ENCODE measurements at places on chromosomes 12 and 14.

DNA sequence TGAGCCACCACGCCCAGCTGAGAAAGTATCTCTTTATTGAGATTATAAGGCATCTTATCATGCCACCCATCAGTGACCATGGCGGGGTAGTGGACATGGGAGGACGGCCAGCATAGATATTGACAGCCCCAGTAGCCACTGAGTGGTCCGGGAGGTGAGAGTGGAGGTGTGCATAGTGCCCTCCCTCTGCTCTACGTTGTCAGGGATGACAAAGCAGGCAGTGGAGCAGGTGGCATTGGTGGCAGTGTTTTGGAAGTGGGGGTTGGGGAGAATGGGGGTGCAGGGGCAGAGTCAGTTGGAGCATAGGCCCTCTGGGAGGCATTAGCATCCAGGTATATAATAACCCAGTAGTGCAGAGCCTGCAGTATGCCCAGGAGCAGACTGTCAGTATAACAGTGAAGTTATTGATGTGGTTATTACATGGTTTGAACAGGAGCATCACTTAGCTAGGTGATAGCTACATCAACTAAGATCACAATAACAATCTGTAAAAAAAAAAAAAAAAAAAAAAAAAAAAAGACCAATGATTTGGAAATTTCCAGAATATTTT lies 41.1 kb downstream of the GNG2 start:
- no peak overlapping the region for H3K27ac ChIP-seq
- H3K36me3 ChIP-seq: peaks cover 20% of the 10 kb centered on the region
- H3K27me3 ChIP-seq: no peaks in the 10 kb centered on the region
- peak; percentile 11 for DNase-seq
- H3K4me3 ChIP-seq: no peak overlapping the region
- H3K4me1 ChIP-seq: peaks cover 18% of the 10 kb centered on the region

GRCh38 chr12:79921786-79922185 lies 13.1 kb downstream of the PPP1R12A start:
- H3K4me1 ChIP-seq: peaks cover 9% of the 10 kb centered on the region
- H3K27ac ChIP-seq: no peak overlapping the region
- H3K4me3 ChIP-seq: no peak overlapping the region
- no peaks in the 10 kb centered on the region for H3K36me3 ChIP-seq
- DNase-seq: no peak

- H3K36me3 ChIP-seq: no peaks in the 10 kb centered on the region
- H3K27me3 ChIP-seq: no peaks in the 10 kb centered on the region
- H3K4me3 ChIP-seq: no peak overlapping the region
- no peak overlapping the region for H3K27ac ChIP-seq
- no peaks in the 10 kb centered on the region for H3K4me1 ChIP-seq
- DNase-seq: no peak
Observed at GRCh38 chr14:19823765-19824164, 20.2 kb downstream of the OR4N2 start.

GRCh38 chr14:101980700-101981099 lies 16.3 kb downstream of the DYNC1H1 start:
- no peaks in the 10 kb centered on the region for H3K4me1 ChIP-seq
- H3K4me3 ChIP-seq: no peak overlapping the region
- DNase-seq: no peak

- DNase-seq: no peak
- no peak overlapping the region for H3K4me3 ChIP-seq
- no peaks in the 10 kb centered on the region for H3K36me3 ChIP-seq
- no peaks in the 10 kb centered on the region for H3K27me3 ChIP-seq
- no peaks in the 10 kb centered on the region for H3K4me1 ChIP-seq
- H3K27ac ChIP-seq: no peak overlapping the region
Observed at GRCh38 chr14:50670196-50670865, 2.2 kb upstream of the SAV1 start.

GRCh38 chr12:124007826-124008570 lies 35.0 kb downstream of the ZNF664 start:
- H3K4me3 ChIP-seq: no peak overlapping the region
- H3K27me3 ChIP-seq: no peaks in the 10 kb centered on the region
- DNase-seq: no peak
- H3K27ac ChIP-seq: no peak overlapping the region
- no peaks in the 10 kb centered on the region for H3K4me1 ChIP-seq

- no peaks in the 10 kb centered on the region for H3K4me1 ChIP-seq
- H3K36me3 ChIP-seq: no peaks in the 10 kb centered on the region
- DNase-seq: no peak
Observed at GRCh38 chr12:30845676-30846075, 80.9 kb upstream of the TSPAN11 start.

DNA sequence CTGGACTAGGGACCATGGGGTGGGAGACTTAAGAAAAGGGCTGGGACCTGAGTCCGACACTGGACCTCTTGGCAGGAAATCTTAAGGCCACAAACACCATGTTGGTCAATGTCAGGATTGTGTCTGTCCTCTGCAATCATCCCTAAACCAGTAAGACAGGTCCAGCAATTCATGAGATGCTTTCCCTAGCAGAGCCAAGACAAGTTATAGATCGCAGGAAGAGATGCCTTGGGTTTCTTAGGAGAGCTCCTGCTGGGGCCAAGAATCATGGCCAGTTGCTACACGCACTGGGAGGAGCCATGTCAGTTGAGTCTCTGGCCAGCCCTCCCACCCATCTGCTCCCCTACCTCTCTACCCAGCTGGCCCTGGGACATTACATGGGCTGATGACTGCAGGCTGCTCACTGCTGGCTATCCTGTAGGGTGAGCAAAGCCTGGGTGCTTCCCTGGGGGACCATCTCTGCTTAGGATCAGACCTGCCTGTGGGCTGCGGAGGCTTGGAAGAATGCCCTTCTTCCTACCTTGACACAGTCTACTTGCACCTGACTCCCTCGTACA lies 14.2 kb downstream of the PLEKHH1 start:
- no peak for DNase-seq
- no peak overlapping the region for H3K4me3 ChIP-seq
- no peaks in the 10 kb centered on the region for H3K36me3 ChIP-seq
- no peak overlapping the region for H3K27ac ChIP-seq
- H3K27me3 ChIP-seq: no peaks in the 10 kb centered on the region

DNA sequence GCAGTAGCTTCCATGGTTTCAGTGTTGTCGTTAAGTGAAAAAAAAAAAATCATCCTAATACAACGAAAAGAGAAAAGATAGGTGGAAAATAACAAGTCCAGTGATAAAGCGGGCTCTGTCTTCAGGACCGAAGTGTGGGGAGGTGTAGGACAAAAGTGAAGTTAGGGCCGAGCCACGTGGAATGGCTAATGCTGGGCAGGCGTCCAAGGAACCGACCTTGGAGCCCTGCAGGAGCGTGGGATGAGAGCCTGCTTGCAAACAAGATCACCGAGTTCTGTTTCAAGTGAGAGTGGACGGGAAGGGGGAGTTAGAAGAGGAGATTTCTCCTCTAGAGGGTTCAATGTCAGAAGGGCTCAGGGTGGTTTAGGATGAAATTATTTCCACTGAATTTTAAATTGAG lies 22.2 kb downstream of the A2ML1 start:
- H3K4me3 ChIP-seq: no peak overlapping the region
- no peak for DNase-seq
- H3K27ac ChIP-seq: no peak overlapping the region

- no peak overlapping the region for H3K27ac ChIP-seq
- no peak for DNase-seq
- no peak overlapping the region for H3K4me3 ChIP-seq
Observed at GRCh38 chr14:51479584-51480325, 172.0 kb upstream of the FRMD6 start.

- H3K4me1 ChIP-seq: peaks cover 10% of the 10 kb centered on the region
- no peak for DNase-seq
- peaks cover 8% of the 10 kb centered on the region for H3K36me3 ChIP-seq
- no peaks in the 10 kb centered on the region for H3K27me3 ChIP-seq
- peak overlapping the region; percentile 94 for H3K27ac ChIP-seq
- H3K4me3 ChIP-seq: peak overlapping the region; percentile 89
Observed at GRCh38 chr12:71664411-71665089, 449 bp downstream of the THAP2 start.

DNA sequence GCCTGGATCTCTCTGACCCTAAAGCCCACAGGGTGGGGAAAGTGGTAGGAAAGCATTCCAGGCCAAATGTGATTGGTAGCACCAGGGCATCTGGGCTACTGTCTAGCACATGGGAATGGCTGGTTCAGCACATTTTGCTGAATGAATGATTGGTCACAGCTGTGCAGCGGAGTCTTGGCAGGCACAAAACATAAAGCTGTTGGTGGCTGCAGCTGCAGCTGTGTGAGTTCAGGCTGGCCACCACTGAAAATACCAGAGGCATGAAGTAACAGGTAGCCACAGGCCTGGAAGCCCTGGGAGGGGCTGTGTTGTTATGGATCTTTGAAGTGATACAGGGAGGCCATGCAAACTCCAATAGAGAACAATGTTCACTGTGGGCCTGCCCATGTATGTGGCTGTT lies 72.7 kb downstream of the MYRFL start:
- H3K4me1 ChIP-seq: no peaks in the 10 kb centered on the region
- no peak overlapping the region for H3K4me3 ChIP-seq
- H3K36me3 ChIP-seq: no peaks in the 10 kb centered on the region
- no peak for DNase-seq

GRCh38 chr14:105141486-105142281 lies 26.9 kb downstream of the JAG2 start:
- H3K36me3 ChIP-seq: no peaks in the 10 kb centered on the region
- no peaks in the 10 kb centered on the region for H3K4me1 ChIP-seq
- H3K4me3 ChIP-seq: no peak overlapping the region
- no peak overlapping the region for H3K27ac ChIP-seq

DNA sequence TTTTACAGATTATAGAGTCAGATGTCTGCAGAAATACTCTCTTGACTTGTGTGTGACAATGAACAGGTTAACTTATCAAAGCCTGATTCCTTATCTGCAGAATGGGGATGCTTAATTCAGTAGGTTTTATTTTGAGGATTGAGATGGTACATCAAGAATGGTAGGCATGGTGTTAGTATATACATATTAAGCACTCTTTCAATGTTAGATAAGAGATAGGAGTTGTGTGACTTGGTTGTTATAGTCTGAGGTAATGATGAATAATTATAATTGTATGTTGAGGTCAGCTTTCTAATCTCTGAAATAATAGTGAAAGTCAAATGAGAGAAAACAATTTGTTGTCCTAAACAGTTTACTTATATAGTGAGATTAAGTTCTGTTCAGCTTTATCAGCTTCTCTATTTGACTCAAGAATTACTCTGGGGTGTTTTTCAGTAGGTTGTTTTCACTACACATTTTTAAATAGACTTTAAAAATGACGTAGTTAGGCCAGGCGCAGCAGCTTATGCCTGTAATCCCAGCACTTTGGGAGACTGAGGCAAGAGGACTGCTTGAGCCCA lies 11.9 kb downstream of the PALS1 start:
- H3K36me3 ChIP-seq: no peaks in the 10 kb centered on the region
- H3K27ac ChIP-seq: no peak overlapping the region
- DNase-seq: no peak
- no peak overlapping the region for H3K4me3 ChIP-seq

DNA sequence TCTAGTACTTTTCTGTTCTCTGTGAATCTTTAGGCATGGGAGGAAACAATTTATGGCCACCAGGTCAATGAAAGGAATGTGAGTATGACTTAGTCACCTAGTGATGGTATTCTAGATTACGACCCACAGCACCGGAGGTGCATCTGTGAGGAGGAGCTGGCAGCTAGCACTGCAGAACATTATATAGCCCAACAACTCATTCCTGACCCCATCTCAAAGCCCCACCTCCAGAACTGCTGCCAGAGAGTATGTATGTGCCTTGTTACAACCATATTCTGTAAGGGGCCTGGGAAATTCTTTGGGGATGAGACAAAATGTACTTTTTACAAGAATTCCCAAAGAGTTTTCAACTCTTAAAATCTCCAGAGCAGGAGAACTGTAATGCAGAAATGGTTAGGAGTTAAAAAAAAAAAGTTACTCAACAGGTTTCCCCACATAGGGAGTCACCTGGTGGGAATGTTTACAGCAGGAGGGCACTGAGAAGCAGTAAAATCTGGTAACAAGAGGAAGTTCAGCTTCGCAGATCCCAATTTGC lies 34.9 kb upstream of the CERS5 start:
- no peak for DNase-seq
- H3K27ac ChIP-seq: no peak overlapping the region
- H3K4me3 ChIP-seq: no peak overlapping the region
- H3K36me3 ChIP-seq: peaks cover 53% of the 10 kb centered on the region
- H3K4me1 ChIP-seq: no peaks in the 10 kb centered on the region

DNA sequence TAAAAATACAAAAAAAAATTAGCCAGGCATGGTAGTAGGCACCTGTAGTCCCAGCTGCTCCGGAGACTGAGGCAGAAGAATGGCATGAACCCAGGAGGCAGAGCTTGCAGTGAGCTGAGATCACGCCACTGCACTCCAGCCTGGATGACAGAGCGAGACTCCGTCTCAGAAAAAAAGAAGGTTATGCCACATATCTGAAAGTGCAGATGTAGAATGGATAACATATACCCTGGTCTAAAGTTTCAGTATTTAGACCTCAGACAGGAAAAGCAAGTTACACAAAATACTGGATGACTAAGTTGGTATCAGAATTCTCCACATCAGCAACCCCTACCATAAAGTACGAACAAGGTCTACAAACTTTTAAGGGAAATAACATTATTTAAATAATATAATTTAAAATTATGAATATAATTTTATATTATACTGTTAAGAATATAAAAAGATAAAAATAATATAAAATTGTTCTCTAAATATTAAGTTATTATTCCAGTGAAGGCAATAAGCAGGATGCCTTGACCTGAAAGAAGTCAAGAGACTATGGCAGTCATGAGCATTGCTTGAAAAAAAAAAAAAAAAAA lies 169.9 kb downstream of the CRADD start:
- H3K4me3 ChIP-seq: no peak overlapping the region
- H3K27ac ChIP-seq: no peak overlapping the region
- H3K4me1 ChIP-seq: peaks cover 7% of the 10 kb centered on the region
- DNase-seq: no peak
- H3K27me3 ChIP-seq: no peaks in the 10 kb centered on the region
- no peaks in the 10 kb centered on the region for H3K36me3 ChIP-seq

DNA sequence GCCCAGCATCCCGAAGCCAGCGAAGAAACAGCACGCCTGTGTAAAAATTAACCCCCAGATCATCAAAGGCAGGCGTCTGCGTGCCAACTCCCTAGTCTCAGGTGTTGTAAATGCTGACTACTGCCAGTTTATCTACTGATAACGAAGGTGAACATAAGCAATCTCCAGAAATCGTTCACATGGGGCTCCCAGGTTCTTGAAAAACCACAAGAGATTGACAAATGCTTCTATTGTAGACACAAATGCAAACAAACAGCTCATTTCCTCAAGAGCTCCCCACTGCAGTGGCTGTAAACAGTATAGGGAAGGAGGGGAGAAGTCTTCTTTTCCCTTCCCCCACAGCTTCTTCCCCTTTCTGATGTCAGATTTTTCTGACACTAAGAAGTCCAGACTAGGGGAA lies 5.3 kb upstream of the PLEKHG3 start:
- H3K27me3 ChIP-seq: no peaks in the 10 kb centered on the region
- H3K36me3 ChIP-seq: no peaks in the 10 kb centered on the region
- DNase-seq: no peak

DNA sequence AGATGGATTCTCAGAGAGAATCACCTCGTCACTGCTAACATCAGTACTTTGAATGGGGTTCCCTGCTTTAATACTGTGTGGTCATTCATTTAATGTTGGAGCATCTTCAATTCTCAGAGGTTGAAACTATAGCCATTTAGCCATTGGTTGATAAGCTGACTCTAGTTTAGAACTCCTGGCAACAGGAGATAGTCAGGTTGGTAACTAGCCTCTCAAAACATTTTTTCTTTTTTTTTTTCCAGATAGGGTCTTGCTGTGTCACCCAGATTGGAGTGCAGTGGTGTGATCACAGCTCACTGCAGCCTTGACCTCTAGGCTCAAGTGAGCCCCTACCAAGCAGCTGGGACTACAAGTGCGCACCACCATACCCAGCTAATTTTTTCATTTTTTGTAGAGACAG lies 3.5 kb upstream of the NCKAP5L start:
- DNase-seq: no peak
- H3K4me3 ChIP-seq: no peak overlapping the region
- no peak overlapping the region for H3K27ac ChIP-seq
- H3K36me3 ChIP-seq: no peaks in the 10 kb centered on the region
- H3K4me1 ChIP-seq: peaks cover 18% of the 10 kb centered on the region

Data from effector memory CD4-positive, alpha-beta T cell (primary cell).